ENCODE measurements at places on chromosomes 5 and 9.

- DNase-seq: no peak
These were observed 32.6 kb downstream of the SLC35D2 start for GRCh38 chr9:96350866-96351265.

GRCh38 chr5:168126606-168127005 lies 164.8 kb upstream of the WWC1 start:
- DNase-seq: no peak

DNA sequence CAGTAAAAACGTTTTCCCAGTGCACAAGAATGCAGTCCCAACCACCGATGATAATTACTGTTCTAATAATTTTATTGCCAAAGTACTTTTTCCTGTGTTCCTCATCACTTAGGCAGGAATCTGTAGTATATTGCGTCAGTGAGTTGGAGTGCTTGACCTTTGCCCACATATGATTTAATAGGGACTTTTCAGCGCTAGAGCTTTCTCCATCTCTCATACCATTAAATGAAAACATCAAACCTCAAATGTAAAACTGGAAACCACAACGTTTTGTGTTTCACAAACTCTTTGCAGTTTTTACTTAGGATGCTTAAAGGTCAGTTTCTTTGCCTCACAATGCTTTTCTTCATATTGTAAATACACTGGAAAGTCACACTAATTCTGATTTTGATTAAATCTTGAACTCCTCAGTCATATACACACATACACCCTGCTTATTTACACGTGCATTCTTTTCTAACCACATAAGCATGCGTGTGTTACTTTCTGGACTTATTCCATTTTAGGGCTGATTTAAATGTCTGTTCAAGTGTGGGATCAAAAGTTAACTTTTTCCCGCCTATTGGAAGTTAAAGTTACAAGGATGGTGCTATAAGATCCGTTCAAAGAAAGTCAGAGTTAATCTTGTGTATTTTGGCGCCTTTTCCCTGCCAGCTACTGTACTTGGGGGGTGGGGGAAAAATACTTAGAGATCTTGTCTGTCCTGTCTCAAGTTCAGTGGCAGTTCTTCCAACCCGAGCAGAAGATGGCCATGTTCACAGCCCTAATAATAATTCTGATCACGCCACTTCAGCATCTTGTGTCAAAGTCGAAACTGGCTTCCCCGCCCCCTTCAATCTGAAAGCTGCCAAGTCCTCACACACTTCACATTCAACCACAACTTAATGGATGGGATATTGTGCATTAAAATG lies 6.6 kb upstream of the NFIB start:
- DNase-seq: peak; percentile 50

GRCh38 chr9:93071464-93071863 lies 13.0 kb downstream of the SUSD3 start:
- peak; percentile 67 for DNase-seq

DNA sequence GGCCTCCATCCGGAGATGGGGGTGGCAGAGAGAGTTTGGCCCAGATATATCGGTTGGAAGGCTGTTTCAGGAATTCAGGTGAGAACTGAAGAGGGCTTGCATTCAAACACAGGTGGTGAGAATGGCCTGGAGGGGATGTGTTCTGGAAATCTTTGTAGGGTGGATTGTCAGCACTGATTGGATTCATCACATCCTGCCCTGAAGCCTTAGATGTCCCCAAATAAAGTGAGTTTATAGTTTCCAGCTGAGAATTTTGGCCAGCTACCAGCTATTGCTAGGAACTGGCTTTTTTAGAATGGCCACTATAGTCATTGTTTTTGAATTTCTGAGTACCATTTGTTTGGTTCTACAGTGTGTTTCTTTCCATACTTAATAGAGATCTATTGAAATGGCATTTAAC lies 46.1 kb upstream of the ANKH start:
- DNase-seq: no peak

GRCh38 chr9:21779397-21779796 lies 23.0 kb upstream of the MTAP start:
- no peak for DNase-seq

- DNase-seq: no peak
These were observed 78.9 kb downstream of the FAM170A start for GRCh38 chr5:119708076-119708790.

DNA sequence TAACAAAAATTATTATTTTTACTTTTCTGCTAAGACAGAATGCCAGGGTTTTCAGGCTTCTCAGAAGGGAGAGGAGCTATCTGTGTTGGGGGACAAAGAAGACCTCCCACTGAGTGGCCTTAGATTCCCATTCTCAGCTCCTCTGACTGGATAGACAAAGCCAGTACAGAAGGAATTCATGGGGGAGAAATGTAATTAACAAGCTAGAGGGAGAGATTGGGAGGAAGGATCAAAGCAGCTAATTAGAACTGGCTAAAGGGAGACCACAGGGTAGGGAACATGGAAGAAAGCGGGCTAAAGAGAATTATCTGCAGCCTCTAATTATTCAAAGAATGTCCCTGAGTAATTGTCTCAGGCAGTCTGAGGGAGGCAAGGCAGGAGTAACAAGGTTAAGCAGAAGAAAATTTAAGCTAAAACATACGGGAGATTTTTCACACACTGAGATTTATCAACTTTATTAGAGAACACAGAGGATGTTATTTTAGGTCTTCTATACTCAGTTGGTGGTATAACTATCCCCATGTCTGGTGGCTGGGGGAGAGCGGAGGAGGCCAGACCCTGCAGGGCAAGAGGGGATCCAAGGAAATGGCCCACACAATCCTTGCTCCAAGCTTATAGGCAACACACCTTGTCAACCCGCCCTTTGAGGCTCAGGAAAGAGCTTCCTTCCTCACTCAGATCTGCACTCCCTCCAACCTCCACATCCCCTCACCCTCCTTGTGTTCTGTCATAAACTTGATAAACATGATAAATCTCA lies 87.7 kb upstream of the LRRTM2 start:
- DNase-seq: no peak

DNA sequence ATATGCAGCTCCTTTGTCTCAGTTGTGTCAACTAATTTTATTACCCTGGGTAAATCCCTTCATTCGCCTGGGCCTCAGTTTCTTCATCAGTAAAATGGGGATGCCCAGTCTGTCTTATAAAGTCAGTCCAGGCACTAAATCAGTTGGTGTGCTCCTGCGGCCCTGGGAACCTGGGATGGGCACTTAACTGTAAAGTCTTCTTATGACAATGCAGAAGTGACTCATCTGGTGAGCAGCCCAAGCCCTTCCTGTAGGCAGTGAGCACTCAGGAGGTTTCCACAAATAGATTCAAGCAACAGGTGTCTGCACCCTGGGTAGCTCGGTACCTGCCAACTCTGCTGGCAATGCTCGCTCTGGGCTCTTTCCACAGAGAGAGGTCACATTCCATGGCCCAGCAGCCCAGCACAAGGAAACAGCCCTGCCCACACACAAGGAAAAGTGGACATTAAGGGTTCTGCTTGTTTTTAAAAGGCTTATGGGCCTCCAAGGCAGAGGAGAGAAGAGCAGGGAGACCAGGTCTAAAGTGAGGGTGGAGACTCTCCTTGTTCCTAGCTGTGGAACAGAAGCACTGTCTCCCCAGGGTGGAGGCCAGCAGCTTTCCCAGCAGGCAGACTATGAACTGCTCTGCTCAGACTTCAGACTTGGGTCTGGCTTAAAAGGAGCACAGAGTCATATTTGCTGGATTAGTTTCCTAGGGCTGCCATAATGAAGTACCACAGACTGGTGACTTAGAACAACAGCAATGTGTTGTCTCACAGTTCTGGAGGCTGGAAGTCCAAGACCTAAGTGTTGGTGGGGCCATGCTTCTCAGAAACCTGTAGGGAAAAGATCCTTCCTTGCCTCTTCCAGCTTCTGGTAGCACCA lies 89.7 kb upstream of the ADRA1B start:
- peak; percentile 18 for DNase-seq

GRCh38 chr5:1772634-1773033 lies 27.0 kb downstream of the MRPL36 start:
- DNase-seq: peak; percentile 84
